ENCODE measurements at places on chromosomes 12 and 14.

GRCh38 chr12:79020106-79020505 is 155.5 kb downstream of the SYT1 start:
- no peak for DNase-seq

DNA sequence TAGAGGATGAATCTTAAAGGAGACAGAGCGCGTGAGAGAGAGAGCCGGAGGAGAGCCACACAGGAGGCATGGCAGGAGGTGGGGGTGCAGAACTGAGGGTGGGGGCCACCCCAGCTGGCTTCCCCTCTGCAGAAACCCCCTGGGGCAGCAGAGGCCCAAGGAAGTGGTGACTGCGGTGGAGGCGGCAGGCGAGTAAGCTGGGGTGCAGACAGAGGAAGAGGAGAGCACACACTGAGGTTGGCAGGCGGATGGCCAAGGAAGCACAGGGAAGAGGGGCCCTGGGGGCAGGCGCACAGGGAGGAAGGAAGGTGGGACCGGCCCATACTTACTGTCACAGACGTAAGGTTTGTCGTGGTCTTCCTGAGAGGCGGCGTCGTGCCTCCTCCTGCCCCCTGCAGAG is 179.8 kb downstream of the DPF3 start:
- no peak for DNase-seq

DNA sequence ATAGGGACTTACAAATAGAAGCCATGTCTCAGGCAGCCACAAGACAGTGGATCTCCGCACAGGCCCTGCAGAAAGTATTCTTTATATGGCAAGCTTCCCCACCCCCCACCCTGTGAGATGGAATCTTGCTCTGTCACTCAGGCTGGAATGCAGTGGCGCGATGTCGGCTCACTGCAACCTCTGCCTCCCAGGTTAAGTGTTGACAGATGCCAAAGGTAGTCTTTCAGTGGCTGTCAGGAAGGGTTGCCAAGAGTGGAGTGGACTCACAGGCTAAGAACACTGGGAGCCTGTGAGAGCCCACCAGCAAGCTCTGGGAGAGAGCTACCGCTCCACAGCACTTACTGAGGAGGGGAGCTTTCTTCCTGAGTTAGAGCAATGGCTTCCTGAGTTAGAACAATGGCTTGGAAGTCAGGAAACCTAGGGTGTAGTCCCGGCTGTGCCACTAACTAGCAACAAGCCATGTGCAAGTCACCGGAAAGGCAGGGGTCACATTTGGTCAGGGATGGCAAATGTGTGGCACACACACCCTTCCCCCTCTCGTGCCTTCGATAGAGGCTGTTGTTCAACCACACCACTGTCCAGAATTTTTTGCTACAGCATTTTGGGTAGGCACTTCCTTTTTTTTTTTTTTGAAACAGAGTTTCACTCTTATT is 2.6 kb downstream of the RNASE1 start:
- DNase-seq = no peak

- DNase-seq = no peak
Measured at GRCh38 chr12:30753751-30754382, 884 bp downstream of the CAPRIN2 start.

DNA sequence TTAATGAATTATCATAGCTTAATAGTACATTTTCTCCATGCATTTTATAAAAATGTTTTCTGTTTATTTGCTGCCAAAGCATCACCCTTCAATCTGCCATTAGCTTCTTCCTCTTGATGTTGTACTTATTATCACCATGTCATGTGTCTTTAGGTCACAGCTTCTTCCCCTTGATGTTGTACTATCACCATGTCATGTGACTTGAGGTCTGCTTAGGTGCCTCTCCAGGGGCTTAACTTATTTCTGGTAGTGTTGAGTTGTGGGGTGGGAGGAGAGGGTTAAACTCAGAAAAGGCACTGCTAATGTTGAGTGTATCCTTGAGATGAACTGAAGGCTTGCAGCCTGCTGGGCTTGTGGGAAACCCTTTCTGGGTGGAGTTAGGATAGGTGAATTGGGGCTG is 87.8 kb downstream of the DAAM1 start:
- no peak for DNase-seq

DNA sequence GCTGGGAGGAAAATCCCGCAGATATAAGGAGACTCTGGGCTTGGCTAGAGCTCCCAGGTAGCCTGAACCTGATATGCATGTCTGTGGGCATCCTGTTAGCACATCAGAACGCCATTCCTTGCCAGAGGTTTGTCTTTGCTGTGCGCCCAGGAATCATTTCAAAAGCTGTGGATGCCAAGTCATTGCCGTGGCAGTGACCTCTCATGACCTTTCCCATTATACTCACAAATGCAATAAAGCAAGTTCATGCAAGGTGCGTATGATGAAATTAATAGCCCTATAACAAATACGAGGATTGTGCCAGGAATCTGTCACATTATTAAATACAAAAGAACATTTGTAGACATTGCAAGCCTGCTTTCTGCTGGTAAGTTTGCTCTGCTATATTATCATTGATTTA is 229.1 kb upstream of the PELI2 start:
- DNase-seq = no peak

DNA sequence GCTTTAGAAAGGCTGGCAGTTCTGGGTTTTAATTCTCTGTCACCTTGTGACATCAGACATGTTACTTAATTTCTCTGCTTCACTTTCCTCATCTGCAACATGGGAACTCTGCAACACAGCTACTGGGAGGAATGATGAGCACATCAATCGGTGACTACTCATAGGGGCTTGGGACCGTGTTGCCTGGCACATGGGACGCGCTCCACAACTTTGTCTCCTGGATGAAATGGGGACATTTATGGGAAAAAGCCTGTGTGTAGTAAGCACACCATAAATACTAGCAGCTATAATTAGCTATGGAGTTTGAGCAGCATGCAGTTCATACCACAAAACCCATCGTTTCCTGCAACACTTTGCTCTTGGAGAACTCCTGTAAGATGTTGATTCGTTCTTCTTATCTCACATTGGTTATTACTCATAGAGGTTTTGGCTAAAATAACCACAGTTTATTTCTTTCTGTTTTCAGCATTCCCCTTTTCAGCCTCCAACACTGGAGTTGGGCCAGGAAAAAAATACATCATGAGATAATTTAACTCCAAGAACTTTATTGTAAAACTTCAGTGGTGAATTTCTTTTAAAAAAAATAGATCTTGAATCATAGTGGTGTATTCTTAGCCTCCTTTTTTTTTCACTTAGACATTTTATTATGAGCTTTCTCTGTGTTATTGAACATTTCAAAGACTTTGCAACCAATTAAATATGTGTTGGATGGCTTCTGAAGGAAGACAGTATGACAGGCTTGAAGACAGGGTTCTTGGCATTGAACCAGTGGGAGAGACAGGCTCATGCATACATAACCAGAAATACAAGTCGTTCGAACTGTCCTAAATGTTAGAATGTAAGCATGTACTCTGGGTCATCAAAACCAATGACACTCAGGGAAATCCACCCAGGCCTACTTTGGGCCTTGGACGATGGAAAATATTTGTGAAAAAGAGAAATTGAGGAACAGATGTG is 72.7 kb downstream of the RIN3 start:
- DNase-seq = peak; percentile 7

Data from GOT3 (cell line).